ENCODE measurements at places on chromosomes 16 and 17.
A peak's percentile ranks its signal among the peaks of the same experiment; 100 is the strongest.

DNA sequence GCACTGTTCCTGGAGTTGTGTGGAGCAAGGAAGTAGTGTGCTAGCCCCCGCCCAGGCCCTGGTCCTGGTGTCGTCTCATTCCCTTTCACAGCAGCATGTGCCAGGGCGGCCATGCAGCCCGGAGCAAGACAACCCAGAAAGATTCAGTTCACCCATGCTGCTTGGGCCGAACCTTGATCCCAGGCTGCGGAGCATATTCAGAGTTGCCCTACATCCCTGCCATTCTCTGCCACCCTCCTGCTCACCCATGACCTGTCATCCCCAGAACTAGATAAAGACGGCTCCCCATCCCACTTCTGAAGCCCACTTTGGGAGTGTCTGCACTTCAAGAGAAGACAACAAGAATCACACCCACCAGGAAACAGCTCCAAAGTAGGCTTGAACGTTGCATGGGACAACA lies 2452.5 kb downstream of the TP53TG3F start:
- DNase-seq, result no peak

DNA sequence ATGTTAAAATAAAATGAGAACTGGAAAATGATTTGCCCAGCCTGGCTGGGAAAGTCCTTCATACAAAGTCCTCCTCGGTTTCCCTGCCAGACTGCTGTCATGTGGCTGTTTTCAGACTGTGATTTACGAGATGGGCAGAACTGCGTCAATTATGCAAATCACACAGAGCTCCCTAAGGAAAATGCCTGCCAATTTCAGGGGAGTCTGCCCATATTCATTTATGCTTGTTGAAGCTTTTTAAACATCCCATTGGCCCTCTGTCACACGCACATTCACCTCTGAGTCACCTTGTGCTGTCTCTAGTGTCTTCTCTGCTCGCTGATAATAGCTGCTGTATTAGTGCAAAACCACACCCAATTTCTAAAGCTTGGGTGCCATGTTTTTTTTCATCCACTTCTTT lies 81.7 kb upstream of the FAM20A start:
- DNase-seq, result no peak

DNA sequence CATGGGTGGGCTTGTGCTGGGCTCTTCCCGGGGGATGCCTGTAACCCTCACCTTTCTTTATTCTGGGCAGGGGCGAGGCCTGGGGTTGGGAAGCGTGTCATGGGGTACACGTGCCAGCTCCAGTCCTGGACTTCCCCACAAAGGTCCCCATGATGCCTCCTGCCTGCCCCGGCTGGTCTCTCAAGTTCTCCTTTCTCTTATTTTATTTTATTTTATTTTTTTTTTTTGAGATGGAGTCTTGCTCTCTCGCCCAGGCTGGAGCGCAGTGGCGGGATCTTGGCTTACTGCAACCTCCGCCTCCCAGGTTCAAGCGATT lies 8.6 kb downstream of the ATP2A3 start:
- no peak for DNase-seq

DNA sequence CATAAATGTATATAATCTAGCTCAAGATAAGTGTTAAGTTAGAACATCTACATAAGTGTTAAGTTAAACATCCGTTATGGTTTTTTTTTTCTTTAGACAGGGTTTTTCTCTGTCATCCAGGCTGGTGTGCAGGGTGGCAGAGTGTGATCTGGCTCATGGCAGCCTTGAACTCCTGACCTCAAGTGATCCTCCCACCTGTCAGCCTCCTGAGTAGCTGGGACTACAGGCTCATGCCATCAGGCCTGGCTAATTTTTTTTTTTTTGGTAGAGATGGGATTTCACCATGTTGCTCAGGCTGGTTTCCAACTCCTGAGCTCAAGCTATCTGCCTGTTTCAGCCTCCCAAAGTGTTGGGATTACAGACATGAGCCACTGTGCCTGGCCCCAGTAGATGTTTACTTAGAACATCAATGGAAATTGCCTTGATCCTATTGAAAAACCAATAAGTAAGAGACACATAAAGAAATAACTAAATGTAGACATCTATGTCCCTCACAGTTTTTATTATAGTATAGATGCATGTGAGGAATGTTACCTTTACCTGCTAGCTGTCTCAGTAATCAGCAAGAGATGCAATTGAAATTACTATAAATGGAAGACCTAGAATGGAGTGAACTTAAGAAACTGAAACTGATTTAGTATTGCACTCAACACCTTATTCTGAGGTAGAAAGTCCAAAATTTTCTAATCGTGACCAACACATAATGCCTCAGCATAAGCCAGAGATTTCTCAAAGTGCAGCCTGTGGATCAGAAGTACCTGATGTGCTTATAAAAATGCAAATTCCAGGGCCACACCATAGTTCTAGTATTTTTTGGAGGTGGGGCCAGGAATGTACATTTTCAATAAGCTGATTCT lies 5.5 kb upstream of the FAM20A start:
- no peak for DNase-seq

DNA sequence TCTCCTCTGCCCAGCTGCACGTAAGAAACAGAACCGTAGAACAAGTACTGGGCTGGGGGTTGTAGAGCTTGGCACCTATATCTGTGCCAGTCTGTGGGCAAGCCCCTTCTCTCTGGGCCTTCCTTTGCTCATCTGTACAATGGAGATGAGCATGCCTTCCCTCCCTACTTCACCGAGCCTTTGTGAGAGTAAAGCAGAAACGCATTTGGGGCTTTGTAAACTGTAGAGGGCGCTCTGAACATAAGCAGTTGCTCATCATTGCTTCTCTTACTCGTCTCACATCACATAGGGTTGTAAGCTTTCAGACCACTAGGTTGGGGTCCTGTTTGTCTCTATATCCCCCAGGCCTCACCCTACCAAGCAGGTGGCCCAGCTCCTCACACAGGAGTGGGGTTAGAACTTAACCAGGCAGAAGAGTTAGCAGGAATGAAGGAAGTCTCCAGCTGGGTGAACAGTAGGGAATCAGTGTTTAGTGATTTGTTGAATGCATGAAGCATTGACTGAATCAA lies 15.1 kb downstream of the SAMD14 start:
- DNase-seq, result peak; percentile 94

Data from NCI-H1694 treated with DMSO at 0.1 percent for 48 hours (cell line).